ENCODE measurements at places on chromosomes 11 and 22. TPM values are rescaled to one million over a fixed set of nuclear protein-coding genes. Genes with fewer than 3 reads are reported as not detected.

SMPD1 gene
- 40.4 TPM for total RNA-seq

SPINDOC gene
- 18.3 TPM for total RNA-seq

OR52N5 gene
- not detected for total RNA-seq

ZBTB16 gene
- total RNA-seq, result 283 TPM

TMPRSS5 gene
- total RNA-seq, result 2.2 TPM

FGF4 gene
- total RNA-seq, result not detected

RAB38 gene
- 3.9 TPM for total RNA-seq

SOX6 gene
- 11.8 TPM for total RNA-seq

NLRX1 gene
- 17.3 TPM for total RNA-seq

NEFH gene
- total RNA-seq, result 0.63 TPM

HARBI1 gene
- total RNA-seq, result 3.0 TPM

APOA1 gene
- total RNA-seq, result not detected

OR52N1 gene
- total RNA-seq, result not detected

SPTBN2 gene
- 1.7 TPM for total RNA-seq
